Activated naive CD4-positive, alpha-beta T cell treated with anti-CD3 and anti-CD28 coated beads, Interleukin-2, amount 50 U/mL, for 16 hours (primary cell): ENCODE measurements at places on chromosomes 2 and 18.
A peak's percentile ranks its signal among the peaks of the same experiment; 100 is the strongest.

DNA sequence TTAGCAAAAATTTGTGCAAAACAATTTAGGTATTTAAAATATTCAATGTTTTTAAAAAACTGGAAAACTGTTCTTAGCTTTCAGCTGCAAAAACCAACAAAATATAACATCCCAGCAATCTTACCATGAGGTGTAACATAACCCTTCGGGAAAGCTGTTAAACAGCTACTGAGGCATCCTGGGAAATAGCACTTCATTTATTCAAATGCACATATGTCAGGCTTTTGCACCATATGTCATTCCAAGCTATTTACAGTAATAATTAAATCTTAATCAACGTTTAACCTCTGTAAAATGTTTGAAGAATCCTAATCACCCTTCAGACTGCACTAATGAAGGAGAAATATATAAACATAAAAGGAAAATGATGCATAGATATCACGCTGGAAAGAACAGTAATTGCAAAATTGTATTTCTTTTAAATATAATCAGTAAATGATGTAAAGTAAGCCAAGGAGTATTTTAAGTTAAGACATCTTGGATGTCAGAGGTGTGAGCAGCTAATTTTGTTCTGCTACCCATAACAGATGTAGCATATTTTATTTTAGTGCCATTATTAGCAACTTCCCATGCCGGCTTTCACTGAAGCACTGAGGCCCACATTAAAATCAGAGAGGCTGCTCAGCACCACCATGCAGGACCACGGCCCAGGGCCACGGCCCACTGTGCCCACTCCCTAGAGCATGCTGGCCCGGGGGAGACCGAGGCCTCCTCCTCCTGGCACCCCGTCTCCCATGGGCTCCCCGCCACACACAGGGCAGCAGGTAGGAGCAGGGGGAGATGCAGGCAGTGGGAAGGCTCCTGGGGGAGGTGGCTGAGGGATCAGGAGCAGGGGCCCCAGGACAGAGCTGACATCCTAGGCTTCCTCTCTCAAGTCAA is 30.9 kb downstream of the EMX1 start:
- DNase-seq: no peak

DNA sequence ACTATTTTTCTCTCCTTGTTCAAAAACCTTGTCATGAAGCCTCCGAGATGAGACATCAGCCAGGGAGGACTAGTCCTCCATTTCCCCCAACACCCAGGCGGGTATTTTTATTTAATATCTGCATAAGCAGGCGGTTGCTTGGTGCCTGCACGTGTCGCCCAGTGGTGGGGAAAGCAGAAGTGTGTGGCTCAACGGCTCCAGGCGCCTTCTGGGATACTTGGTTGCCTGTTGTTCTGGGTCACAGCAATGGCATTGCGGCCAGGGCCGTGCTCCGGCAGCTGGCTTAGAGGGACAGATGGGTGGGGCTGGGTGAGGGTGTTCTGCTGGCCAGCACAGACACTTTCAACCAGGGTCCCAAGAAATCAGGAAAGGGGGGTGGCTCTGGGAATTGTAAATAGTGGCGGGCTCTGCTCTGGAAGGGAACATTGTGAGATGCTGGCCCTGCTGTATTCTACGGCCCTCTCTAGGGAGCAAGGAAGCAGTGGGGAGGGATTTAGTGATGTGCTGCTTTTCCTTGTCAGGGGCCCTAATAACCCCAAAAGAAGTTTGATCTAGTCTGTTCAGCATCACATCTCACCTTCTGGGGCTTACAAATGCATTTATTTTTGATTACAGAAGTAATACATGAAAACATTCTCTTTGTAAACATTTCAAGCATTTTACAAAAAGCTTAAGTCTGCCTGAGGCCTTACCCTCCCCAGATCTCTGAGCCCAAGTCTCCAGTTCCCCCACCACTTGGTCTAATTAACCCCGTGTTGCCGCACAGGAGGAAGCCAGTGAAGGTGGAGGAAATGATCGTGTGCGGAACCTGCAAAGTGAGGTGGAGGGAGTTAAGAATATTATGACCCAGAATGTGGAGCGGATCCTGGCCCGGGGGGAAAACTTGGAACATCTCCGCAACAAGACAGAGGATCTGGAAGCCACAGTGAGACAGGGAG is 1.1 kb downstream of the VAMP8 start:
- no peak for DNase-seq

GRCh38 chr2:196415384-196415783 is 224.1 kb upstream of the CCDC150 start:
- DNase-seq: no peak

GRCh38 chr2:142881619-142882018 is 4.2 kb downstream of the KYNU start:
- DNase-seq: no peak

DNA sequence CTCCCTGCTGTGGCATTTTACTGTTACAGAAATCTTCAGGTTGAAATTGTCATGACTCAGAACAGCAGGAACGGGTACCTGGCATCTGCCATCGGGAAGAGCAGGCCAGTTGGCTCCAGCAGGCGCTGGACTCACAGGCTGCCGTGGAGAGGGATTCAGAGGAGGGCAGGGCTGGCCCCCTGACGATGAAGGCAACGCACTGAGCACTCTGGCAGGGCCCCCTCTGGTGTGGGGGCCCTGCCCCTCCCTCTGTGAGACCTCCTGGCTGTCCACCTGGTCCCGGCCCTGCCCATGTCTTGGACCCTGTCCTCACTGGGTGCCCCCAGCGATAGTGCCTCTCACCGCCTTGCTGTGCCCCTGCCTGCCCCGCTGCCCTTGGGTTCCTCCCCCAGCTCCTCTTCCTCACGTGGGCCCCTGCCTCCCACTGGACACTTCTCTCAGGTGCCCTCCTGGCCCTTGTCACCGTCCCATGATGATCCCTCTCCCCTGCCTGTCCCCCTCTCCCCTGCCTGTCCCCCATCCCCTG is 23.3 kb upstream of the ALLC start:
- DNase-seq: peak; percentile 4

- no peak for DNase-seq
These were observed 67.4 kb downstream of the BIN1 start for GRCh38 chr2:127039387-127040031.

GRCh38 chr2:190809139-190809764 is 71.4 kb upstream of the GLS start:
- no peak for DNase-seq

DNA sequence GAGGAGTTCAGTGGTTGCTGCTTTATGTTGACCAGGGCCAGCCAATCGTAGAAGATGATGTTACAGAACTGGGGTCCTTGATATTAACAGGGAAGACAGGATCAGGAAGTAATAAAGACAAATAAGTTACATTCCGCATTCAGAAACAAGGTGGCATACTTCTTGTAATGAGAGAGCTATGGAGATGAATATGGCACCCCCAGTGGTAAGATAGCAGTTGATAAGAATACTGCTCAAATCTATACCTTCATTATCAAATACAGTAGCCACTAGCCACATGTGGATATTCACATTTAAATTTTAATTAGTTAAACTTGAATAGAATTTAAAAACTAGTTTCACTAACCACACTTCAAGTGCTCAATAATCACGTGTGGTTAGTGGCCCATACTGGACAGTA is 290.4 kb upstream of the RBMS1 start:
- no peak for DNase-seq

DNA sequence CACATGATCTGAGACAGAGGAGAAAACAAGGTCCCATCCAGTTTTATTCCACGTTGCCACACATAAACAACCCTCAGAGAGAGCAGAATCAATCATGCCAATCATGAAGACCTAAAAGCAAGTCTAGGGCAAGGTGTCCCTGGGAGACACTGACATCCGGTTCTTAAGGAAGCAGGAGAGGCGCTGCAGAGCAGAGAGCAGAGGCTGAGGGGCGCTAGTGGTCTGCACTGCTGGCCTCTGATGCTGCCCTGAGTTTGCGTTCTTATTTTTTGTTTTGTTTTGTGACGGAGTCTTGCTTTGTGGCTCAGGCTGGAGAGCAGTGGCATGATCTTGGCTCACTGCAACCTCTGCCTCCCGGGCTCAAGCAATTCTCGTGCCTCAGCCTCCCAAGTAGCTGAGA is 83.3 kb downstream of the SMIM21 start:
- no peak for DNase-seq

- DNase-seq: no peak
These were observed 246.2 kb downstream of the SOCS6 start for GRCh38 chr18:70535041-70535440.
